MCF 10A (cell line): ENCODE measurements at places on chromosomes 4 and X. TPM values are rescaled to one million over a fixed set of nuclear protein-coding genes. Genes with fewer than 3 reads are reported as not detected.

TRIM75 gene
- total RNA-seq = not detected in 2 replicates

- DNase-seq = peak; percentile 27
Observed at GRCh38 chr4:125244848-125245450, 69.8 kb upstream of the FAT4 start.

GRCh38 chr4:138561906-138562305 is 319.8 kb upstream of the SLC7A11 start:
- peak; percentile 20 for DNase-seq

GRCh38 chrX:132612821-132613564 is 124.2 kb upstream of the MBNL3 start:
- peak; percentile 54 for DNase-seq

- DNase-seq = peak; percentile 53
Observed at GRCh38 chrX:72021975-72022374, 109.7 kb downstream of the RTL5 start.

GRCh38 chrX:47590984-47591383 is 8.7 kb downstream of the TIMP1 start:
- no peak for DNase-seq

ATP6AP1 gene
- 48.7 and 57.0 TPM in 2 replicates for total RNA-seq

HMGN5 gene
- 6.6 and 11.8 TPM in 2 replicates for total RNA-seq

DNA sequence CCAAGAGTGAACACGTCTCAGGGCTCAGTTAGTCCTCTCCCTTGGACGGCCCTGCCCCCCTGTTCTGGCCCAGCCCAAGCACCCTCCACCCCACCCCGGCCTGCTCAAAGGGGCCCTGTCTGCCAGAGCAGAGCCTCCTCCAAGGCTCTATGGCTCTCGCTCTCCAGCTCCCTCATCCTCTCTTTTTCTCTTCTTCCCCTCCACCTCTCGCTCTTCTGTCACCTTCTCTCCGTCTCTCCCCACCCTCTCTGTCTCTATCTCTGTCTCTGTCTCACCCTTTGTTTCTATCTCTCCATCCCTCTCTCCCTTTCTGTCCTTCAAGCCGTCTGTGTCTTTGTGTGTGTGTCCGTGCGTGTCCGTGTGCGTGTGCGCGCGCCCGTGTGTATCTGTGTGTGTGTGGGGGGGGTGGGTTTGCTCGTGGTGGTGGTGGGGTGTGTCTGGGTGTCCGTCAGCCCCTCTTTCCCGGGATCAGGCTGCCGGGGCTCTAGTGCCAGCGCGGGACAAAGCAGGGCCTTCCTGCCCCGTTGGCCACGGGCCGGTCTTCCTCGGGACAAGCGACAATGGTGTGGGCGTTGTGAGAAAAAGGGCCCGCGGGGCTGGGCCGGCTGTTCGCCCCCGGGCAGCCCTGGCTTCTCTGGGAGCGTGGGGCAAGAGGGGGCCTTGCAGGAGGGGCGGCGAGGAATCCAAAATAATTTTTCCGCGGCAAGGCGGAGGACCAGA is 8.7 kb downstream of the FRG2 start:
- no peak for DNase-seq

DNA sequence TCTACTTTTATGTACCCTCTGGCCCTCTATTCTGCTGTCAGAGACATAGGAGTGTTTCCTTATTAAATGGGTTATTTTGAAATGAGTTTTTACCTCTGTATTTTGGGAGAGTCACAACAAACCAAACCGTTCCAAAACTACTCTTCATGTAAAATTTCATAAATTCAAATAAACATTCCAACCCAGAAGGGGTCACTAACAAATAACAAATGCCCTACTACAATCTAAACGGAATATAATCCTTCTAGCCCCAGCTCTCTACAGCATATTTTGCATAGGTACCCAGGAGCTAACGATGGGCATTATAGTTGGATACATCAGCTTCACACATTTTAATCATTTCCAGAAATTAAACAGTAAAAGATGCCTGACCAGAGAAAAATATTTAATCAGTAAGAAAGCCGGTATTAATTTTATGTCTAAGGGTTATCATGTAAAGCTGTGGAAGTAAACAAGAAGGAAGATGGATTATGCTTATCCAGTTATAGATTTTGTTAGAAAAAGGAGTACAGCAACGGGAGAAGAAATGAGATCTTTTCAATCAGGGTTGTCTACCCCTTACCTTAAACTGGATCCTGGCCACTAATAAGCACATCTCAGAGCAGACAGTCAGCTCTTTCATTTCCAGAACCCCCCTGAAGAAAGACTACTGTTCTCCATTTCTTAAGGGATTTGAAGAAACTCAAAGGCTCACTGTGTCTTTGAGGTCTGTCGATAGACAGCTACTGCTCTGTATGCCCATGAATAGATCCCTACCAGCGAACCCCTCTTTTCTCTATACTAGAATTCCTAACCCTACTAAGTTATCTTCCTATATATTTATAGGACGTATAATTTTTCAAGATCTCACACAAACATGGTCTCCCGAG is 1.2 kb downstream of the UGDH start:
- no peak for DNase-seq

ITIH6 gene
- not detected in 2 replicates for total RNA-seq

NDST3 gene
- not detected in 2 replicates for total RNA-seq

TMEM156 gene
- total RNA-seq = 5.3 and 7.0 TPM in 2 replicates

DNA sequence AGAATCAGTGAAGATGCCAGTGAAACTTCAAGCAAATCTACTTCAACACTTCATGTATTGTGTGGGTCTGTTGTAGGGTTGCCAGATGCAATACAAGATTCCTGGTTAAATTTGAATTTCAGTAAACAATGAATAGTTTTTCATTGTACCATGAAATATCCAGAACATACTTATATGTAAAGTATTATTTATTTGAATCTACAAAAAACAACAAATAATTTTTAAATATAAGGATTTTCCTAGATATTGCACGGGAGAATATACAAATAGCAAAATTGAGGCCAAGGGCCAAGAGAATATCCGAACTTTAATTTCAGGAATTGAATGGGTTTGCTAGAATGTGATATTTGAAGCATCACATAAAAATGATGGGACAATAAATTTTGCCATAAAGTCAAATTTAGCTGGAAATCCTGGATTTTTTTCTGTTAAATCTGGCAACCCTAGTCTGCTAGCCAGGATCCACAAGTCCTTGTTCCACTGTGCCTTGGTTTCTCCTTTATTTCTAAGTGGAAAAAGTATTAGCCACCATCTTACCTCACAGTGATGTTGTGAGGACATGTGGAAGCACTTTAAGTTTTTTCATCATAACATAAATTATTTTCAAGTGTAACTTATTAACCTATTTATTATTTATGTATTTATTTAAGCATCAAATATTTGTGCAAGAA is 2.3 kb downstream of the CXCL8 start:
- DNase-seq = no peak

DNA sequence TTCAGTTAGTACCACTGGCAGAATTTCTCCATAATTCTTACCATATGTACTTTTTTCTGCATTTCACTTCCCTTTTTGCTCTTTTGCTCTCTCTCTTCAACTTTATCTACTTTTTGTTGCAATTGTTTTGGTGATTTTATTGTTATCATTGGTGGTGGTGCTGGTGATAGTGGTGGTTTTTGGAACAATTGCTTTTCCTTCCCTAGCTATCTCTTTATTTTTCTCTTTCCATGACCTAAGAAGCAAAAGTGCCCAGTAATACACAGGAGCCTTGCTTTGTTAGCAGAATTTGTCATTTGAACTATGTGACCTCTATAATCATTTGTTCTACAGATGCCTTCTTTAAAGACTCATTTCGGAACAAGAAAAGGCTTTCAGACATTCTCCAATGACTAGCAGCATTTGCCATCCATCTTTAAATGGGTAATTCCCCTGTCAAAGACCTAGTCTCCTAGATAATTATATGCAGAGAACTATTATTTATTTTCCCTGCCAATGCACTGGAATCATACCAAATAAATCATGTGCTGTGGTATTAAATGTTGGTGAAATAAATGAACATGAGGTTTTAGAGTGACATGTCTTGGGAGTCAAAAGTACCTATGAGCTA is 154.5 kb downstream of the GASK1B start:
- DNase-seq = no peak

PRPS1 gene
- total RNA-seq = 27.9 and 29.7 TPM in 2 replicates

DNA sequence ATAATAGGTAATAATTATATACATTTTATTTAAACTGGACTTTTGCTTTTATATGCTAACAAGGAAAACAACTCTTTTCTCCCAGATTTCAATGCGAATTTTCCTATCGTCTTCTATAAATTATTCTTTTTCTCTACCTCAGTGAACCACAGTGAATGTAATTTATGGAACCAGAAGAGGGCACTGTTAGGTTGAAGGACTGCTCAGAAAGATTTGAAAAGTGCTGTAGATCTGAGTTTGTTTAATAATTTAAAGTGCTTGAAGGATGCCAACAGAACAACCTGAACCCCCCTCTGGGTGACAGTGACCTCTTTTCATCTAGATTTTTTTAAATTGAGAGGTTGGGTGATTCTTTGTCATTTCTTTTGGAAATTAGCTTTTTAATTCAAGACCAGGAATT is 54.9 kb downstream of the PHOX2B start:
- peak; percentile 71 for DNase-seq

ZNF157 gene
- not detected in 2 replicates for total RNA-seq

TXLNG gene
- 32.4 and 43.2 TPM in 2 replicates for total RNA-seq

DNA sequence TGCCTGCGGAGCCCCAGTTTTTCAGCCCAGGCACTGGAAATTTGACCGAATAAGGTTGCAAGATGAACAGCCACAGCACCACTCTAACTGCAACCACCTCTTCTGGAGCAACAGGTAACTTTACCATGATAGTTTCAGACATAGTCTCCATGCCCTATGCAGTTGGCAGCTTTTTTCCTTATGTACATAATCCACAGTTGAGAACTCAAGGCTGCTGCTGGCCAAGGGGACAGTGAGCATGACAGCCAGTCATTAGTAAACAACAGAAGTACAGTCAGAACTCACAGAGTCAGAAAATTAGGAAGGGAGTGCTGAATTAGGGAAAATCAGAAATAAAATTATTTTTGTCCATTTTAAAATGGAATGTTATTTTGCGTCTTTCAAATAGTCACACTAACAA is 192.7 kb upstream of the NHS start:
- DNase-seq = no peak
